NCI-H146 (cell line): ENCODE measurements at places on chromosomes 1 and 21.

DNA sequence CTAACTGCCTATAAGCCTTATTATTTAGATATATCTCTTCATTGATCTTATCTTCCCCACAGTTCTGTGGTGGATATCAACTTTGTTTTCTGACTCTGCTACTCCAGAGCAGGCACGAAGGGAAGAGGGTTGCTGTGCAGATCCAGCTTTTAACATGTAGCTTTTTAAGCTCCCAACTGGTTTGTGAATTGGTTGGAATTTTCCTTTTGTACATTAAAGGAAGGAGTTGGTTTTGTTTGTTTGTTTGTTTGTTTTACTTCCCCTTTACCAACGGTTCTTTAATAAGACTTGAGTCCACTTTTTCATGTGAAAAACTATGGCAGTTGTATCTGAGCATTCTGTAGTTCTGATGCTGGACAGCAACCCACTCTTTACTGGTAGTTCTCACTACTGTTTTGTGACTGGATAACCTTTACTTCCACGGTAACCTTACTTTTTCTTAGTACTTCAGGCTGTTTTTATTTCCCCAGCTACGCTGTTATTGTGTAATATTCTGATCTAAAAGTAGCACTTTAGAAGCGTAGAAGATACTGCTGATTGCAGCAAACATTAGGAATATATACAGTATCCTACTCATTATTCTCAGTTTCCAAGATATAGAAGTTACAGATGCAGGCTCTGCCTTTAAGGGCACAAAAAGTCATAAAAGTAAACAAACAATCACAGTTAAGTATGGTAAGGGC, 1.6 kb downstream of the GNPAT start:
- no peak for DNase-seq

DNA sequence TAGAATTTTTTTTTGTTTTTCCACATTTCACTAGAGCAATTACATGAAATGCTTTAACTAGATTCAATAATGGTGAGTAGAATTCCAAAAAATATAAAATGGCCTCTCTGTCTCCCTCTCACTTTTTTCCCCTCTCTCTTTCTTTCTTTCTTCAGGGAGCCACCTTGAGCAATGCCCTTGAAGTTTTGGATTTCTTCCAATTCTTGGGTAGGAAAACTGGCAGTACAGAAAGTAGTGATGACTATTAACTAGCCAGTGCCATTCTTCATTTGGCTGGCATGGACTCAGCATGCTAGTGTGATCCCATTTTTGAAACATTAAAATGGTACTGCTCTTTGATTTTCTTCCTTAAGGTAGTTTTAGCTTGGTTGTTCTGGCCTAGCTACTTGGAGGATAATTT, 4.5 kb upstream of the FNBP1L start:
- no peak for DNase-seq

- DNase-seq = no peak
These were observed 36.4 kb downstream of the LYPLAL1 start for GRCh38 chr1:219210067-219210466.

GRCh38 chr1:192958871-192959270, 100.3 kb downstream of the UCHL5 start:
- DNase-seq = no peak

GRCh38 chr1:44806025-44806703, 987 bp downstream of the DYNLT4 start:
- no peak for DNase-seq

DNA sequence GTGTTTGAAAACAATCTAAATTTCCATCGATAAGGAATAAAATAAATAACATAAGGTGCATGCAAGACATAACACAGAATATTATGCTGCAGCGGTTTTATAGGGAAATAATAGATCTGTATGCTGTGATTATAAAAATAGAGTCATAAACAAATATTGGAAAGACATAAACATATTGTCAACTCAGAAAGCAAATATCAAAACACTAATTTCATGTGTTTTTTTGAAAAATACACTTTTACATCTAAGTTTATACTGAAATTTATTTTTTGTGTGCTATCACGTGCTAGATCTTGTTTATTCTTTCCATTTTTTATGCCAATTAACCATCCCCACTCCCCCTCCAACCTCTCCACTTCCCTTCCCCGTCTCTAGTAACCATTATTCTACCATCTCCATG, 9.4 kb downstream of the OR6K3 start:
- DNase-seq = no peak

DNA sequence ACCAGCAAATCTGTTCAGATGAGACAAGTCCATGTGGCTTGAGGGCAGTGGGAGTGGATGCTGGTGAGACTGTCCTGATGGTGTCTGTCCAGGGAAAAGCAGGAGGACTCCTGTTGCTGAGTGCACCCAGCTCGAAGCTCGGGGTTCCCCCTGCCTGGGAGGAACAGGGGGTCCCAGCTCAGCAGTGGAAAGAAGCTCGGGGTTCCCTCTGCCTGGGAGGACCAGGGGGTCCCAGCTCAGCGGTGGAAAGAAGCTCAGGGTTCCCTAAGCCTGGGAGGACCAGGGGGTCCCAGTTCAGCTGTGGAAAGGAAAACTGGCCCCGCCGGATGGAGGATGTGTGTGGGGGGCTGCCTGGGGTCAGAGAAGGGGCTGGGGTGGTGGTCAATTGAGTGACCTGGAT, 39.1 kb downstream of the CRYAA start:
- DNase-seq = no peak

GRCh38 chr1:109282497-109282951, 421 bp downstream of the PSRC1 start:
- peak; percentile 53 for DNase-seq

DNA sequence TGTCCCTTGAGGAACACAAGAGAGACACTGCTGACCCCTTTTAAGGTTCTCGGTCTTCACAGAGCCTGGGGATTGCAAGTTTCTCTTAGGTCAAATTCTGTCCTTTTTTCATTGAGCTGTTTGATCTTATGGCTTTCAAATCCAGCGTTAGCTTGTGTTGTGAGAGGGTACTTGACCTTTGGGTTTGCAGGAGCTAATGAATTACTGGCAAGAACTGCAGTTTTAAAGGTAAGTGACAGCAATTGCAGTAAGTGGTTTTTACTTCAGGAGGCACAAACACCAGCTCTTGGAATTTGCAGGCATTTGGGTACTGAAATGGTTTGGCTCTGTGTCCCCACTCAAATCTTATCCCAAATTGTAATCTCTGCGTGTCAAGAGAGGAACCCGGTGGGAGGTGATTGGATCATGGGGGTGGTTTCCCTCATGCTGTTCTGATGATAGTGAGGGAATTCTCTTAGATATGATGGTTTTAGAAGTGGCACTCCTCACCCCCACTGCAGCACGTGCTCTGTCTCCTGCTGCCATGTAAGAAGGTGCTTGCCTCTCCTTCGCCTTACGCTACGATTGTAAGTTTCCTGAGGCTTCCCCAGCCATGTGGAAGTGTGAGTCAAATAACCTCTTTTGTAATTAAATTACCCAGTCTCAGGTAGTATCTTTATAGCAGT, 134.5 kb upstream of the LYPLAL1 start:
- DNase-seq = no peak

DNA sequence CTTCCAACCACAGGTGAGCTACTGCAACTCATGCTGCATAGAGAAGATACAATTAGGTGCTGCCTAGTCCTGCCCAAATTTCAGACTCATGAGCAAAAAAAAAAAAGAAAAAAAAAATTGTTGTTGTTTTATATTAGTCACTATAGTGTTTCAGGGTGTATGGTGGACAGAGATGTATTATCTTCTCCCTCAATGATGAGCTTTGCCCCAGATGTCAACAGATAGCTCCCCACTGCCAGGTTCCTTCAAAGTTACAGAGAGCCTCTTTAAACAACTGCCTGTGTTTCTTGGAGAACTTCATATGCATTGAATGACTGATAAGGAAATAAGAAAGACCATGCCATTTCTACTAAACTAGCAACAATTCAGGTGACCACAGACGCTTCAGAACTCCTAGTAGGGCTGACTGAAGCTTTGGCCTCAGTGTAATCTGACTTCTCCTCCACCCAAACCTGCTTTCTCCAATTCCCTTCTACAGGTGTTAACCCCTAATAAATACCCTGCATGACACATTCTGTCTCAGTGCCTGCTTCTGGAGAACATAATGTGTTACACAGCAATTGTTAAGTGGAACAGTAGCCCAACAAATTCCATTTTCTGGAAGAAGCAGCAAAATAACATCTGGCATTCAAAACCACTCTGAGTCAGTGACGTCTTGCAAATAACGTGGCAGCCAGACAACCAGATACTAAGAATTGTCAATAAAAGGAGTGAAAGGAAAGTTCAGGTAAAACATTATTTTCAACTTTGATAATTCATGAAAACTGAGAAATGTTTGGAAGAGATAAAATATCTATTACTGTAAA, 147.7 kb downstream of the CDC42BPA start:
- no peak for DNase-seq

DNA sequence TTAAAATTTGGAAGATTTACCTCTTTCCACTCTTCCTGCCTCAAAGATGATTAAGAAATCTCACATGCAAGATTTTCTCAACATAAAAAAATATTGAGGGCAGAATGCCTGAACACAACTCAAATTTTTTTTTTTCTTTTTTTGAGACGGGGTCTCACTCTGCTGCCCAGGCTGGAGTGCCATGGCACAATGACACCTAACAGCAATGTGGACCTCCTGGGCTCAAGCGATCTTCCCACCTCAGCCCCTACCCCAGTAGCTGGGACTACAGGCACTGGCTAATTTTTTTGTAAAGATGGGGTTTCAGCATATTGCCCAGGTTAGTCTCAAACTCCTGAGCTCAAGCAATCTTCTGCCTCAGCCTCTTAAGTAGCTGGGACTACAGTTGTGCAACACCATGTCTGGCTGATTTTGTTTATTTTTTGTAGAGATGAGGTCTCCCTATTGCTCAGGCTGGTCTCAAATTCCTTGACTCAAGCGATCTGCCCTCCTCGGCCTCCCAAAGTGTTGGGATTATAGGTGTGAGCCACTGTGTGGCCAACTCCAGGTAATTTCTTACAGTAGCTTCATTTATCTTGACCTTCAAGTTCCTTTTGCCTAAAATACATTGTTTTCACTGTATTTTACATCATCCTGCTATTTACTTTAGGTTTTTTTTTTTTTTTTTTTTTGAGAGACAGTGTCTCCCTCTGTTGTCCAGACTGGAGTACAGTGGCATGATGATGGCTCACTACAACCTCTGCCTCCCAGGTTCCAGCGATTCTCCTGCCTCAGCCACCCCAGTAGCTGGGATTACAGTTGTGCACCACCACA, 10.4 kb downstream of the NUCKS1 start:
- DNase-seq = no peak

- DNase-seq = no peak
These were observed 115.0 kb upstream of the GALNT2 start for GRCh38 chr1:229951856-229952534.

DNA sequence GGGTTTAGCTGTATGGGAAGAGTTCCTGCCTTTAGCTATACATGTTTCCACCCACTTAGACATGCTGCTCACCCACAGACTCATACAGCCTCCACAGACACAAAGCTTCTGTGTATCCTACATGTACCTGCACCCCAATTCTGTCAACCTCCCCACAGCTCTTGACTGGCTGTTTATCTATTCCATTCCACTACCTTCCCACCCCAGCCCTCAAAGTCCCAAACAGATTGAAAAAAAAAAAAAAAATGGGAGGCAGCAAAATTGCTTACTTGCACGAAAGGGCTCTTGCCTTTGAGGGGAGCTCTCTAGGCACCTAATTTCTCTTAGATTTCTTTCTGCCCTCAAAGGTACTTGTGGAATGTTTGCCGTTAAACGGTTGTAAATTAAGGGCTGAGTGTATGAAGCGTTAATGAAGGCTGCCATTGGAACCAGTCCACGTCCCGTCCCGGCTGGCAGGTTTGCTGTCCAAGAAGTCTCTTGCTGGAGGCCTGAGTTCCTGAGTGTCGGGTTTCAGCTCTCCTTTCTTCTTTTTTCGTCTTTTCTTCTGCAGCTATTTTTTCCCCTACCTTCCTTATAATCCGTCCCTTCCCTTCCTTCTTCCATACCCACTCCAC, 43.6 kb downstream of the PBX1 start:
- no peak for DNase-seq

DNA sequence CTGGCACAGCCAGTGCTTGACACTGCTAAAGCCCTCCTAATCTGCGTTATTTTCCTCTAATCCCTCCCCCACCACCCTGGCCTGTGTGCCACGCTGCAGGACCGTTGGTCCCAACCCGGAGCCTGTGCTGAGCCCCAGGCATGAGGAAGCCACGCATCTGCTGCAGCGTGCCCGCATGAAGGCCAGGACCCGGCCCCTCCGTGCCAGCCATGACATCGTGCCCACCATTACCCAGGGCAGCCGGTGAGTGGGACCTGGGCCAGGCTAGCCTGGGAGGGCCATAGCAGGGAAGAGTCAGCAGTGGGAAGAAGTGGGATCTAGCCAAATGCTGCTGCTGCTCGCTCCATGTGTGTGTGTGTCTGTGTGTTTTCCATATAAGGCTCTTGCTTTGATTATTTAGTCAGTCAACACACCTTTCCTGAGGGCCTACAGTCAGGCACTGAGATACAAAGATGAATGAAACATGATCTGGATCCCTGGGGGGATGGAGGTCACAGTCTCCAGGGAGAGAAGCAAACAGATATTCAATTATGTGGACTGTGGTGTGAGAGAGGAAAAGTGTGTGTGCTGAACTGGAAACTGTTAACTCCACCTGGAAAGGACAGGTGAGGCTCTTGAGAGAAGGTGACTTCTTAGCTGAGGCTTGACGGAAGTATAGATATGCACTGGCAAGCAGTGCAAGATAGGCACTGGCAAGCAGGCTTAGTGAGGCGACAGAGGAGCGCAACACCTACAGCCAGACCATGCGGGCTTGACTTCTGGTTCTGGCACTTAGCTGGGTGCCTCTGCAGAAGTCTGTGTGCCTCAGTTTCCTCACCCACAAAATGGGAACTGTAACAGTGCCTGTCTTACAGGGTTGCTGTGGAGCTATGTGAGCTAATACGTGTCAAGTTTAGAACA, 15.9 kb downstream of the KIAA1614 start:
- peak; percentile 97 for DNase-seq

GRCh38 chr1:150293433-150294253, at the start of gene MRPS21:
Gene MRPS21, plus strand, starts transcription at chr1:150293861. Its CDS starts 506 bp downstream, at chr1:150294367.
- DNase-seq = peak; percentile 93

GRCh38 chr1:162554258-162554657, 7.3 kb upstream of the UAP1 start:
- no peak for DNase-seq
